ENCODE measurements at places on chromosomes 5 and 9. TPM values are rescaled to one million over a fixed set of nuclear protein-coding genes. Genes with fewer than 3 reads are reported as not detected.
A peak's percentile ranks its signal among the peaks of the same experiment; 100 is the strongest.

DNA sequence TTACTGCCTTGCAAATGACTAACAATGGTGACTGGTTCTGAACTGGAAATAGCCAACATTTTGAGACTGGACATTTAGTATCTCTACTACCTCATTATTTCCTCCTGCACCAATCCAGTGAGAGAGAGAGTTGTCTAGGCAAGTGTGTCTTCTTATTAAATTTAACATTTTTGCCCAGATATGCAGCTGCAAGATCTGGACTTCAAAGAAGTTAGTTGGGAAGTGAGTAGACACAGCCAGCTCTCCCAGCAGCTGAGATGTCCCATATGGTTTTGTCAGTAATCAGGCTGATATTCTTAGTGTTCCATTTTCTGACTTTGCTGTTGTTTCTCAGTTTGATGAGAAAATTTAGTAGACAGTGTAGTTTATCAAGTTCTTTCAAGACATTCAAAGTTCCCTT, 1778.8 kb upstream of the CDH6 start:
- DNase-seq: no peak

- no peak for DNase-seq
Measured at GRCh38 chr9:125416517-125416916, 154.9 kb downstream of the GAPVD1 start.

DNA sequence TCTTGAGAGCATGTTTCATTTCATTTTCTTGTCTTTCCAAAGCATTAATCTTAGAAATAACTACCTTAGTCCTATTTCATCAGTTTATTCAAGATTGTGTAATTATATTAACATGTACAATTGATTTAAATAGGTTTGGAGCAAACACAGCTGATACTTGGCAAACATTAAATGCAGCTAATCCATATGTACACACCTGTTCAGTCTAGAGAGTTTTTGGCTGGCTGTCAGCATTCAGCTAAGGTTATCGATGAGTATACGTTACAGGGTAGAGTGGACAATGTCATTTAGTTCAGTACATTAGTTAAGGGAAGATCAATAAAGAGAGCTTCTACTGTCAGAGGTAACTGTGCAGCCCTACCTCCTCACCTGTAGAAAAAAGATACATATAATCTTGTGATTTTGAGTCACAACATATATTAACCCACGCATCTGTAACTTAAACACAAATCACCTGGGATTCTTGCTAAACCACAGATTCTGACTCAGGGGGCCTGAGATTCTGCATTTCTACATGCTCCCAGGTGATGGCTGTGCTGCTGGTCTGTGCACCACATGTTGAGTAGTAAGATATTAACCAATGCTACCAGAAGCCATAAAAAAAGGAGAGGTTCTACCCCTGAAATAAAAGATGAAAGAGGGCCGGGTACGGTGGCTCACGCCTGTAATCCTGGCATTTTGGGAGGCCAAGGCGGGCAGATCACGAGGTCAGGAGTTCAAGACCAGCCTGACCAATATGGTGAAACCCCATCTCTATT, 34.1 kb upstream of the PCA3 start:
- no peak for DNase-seq

Gene IRX1
- 23.9 TPM for polyA plus RNA-seq

Gene ANKS6
- polyA plus RNA-seq: 30.6 TPM

DNA sequence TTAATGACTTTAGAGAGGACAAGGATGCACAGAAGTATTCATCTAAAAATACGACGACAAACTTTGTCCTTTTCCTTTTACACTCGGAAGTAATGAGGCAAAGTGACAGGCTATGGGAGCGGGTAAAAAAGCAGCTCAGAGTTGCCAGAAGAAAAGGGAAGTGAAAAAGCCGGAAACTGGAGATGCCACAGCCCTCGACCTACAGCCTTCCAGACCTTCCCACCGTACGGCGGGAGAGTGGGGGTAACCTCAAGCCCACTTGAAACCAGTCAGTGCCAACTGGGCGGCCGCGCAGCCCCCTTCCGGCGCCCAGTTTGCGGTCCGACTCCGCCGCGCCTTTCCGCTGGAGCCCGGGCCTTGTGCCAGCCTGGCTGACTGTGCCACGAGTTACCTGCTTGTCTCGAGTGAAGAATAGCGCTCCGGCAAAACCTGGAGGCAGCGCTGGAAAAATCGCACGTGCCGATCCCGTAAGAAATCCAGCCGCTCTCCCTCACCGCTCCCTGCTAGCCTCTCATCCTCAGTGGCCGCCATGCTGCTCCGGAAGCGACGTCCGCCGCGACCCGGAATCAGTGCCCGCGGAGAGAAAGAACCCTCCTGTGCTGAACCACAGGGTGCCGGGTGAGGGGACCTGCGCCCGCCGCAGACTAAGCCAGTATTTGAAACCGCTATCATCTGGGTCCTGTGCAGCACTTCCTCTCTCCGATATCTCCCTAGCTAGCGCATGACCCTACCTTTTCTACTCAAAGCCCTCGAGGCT, at the start of gene PGGT1B:
PGGT1B (minus strand) TSS at position 557 of the 757 bp plus-strand sequence; CDS start at position 531, 26 bp downstream.
- peak; percentile 64 for DNase-seq

- no peak for DNase-seq
Measured at GRCh38 chr9:36950389-36950788, 83.7 kb downstream of the PAX5 start.

Gene PHYHD1
- polyA plus RNA-seq: 63.9 TPM

DNA sequence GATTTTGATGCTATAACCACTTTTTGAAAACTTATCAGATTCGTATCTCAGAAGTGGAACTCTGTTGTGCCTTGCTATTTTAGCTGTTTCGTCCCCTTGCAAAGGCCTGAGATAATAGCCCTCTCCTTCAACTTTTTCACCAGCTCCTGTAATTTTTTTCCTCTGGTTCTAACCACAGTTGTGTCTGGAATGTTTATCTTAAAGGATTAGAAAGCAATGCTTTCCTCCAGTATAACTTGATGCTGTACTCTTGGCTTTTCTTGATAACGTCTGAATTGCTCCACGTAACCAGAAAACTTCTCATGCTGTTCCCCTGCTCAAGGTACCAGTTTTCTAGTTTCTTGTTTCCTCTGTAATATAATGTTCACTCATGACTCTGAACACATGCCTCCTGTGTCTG, 209.4 kb downstream of the DTWD2 start:
- DNase-seq: no peak

GRCh38 chr5:112202694-112203093, 216.4 kb downstream of the EPB41L4A start:
- DNase-seq: no peak

Gene CDHR2
- 25.0 TPM for polyA plus RNA-seq

Gene NSA2
- polyA plus RNA-seq: 233 TPM

DNA sequence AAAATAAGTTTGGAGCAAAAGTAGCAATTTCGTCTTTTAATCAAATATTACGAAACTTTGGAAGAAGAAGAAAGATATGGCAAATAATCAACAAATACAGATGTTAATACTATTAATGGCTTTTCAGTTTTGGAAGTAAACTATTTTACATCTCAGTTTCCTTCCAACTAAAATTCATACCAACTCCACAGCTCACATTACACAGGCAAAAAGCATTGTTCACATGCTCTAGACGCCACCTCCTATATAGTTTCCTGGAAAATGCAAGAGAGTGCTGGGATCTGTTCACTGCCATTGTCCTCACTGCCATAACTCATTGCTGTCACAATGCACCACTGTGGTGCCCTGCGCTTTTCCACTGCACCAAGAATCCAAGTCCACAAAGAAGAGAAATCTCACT, 149.0 kb upstream of the FTMT start:
- DNase-seq: peak; percentile 4

- no peak for DNase-seq
Measured at GRCh38 chr5:129135633-129136032, 41.1 kb downstream of the ISOC1 start.

DNA sequence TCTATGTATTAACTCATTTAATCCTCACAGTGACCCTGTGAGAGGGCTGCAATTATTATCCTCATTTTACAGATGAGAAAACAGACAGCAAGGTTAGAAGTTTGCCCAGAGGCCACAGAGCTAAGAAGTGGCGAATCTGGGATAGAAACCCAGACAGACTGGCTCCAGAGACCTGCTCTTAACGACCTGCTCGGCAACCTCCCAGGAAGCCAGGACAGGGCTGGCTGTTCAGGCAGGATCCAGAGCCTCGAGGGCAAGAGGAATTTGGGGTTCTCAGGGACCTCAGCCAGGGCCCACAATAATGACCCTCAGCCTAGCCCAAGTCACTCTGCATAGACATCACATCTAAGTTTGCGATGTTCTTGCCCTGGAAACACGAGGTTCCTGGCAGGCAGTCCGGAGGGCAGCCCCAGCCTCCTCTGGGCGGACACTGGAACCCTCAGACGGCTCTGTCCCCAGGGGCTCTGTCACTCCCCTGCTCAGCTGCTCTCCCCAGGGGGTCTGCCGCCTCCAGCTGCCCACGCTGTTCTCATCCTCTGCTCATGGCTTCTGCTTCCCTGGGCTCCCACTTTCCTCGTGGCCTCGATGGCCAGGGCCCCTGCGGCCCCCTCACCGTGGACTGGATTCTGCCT, 138.5 kb upstream of the ERCC6L2 start:
- DNase-seq: no peak

Gene SLC6A18
- 0.53 TPM for polyA plus RNA-seq

Gene TEX48
- polyA plus RNA-seq: not detected

All from left kidney (tissue), 8 donors.